ENCODE measurements at places on chromosomes 2 and 18.

GRCh38 chr2:66438498-66438833, 3.5 kb downstream of the MEIS1 start:
- no peak for DNase-seq

DNA sequence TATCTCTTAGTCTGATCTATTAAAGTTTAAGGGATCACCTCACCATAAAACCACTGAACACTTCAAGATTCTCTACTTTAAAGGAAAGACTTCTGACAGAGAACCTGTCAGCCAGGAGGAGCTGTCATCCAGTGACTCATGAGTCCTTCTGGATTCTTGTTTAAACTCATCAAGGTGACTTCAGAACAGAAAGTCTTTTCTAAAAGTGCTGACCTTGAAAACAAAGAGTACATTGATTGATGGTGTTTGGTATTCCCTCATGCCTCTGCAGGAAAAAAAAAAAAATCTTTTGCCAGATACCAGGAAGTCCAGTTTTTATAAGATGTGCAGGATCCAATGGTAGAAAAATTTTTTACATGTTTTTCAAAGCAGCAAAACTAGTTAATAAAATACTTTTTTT, 12.3 kb downstream of the DSG2 start:
- DNase-seq, result no peak

DNA sequence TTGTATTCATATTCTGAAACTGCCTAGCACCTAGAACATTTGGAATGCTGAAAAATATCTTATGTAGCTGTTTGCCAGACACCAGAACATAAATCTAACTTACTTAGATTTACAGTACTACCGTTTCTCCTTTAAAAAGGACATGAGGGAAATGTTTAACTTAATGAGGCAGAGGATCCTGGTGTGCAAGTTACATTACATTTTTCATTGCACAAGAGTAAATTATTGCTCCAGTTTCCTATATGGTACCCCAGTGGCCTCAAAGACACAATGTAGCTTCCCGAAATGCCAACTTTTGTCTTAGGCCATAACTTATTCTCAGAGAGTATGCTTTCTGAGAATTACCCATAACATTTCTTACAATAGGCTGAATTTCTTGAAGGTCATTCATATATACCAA, 105.5 kb upstream of the DTNA start:
- no peak for DNase-seq

DNA sequence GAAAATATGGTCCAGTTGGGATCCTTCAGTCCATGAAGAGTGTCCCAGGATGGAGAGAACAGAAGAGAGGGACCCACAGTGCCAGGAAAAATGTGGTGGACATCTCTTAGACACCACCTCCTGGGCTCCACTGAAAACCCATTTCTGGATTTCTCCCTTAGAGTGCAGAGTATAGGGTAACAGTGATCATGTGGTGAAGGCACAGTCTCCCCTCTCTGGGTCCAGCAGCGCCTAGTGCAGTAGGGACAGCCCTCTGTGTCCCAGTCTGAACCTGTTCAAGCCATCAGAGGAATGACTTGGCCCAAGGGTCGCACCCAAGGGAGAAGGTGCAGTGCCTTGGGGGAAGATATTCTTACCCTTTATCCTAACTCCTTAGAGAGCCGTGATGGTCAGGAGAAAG, 30.1 kb downstream of the TET3 start:
- no peak for DNase-seq

DNA sequence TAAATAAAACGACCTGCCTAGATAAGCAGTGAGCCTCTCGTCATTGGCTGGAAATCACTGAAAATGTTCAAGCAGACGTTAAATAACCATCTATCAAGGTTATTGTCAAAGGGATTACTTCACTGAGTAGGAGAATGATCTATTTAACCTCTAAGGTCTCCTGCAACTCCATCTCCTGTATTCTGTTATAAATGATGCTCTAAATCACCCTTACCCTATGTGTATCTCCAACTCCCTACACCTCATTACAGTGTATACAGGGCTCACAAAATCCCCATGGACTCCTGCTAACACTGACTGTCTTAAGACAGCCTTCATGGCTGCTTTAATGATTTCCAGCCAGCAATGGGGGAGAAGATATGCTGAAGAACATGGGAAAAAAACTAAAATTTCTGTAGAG, 31.0 kb upstream of the BBS5 start:
- no peak for DNase-seq

GRCh38 chr18:37567994-37568359, 2.4 kb upstream of the CELF4 start:
- DNase-seq, result no peak

- no peak for DNase-seq
Measured at GRCh38 chr2:241835611-241836010, 23.1 kb downstream of the PDCD1 start.

- no peak for DNase-seq
Measured at GRCh38 chr2:238063414-238064189, 2.8 kb downstream of the SCLY start.

DNA sequence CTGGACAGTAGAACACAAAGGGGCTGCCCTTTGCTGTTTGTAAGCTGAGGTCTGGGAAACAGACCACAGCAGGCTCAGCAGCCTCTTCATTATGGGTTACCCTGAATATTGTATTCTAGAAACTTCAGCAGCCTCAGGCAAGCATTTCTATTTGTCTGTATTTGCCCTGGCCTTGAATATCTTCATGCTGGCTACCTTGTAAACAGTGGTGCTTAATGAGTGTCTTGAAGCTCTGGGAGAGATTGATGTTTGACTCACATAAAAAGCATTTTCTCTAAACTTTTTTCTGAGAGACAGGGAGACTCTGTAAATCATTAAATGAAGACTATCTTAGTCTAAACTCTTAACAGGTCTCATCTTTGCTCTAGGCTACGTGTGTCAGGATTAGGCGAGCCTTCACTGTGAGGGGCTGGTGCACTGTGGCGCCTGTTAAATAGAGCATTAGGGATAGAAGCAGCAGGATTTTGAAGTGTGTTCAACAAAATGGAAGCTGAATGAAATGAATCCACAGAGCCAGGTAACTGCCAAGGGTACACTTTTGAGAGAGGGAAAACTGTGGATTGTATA, 53.1 kb upstream of the MEX3C start:
- no peak for DNase-seq

DNA sequence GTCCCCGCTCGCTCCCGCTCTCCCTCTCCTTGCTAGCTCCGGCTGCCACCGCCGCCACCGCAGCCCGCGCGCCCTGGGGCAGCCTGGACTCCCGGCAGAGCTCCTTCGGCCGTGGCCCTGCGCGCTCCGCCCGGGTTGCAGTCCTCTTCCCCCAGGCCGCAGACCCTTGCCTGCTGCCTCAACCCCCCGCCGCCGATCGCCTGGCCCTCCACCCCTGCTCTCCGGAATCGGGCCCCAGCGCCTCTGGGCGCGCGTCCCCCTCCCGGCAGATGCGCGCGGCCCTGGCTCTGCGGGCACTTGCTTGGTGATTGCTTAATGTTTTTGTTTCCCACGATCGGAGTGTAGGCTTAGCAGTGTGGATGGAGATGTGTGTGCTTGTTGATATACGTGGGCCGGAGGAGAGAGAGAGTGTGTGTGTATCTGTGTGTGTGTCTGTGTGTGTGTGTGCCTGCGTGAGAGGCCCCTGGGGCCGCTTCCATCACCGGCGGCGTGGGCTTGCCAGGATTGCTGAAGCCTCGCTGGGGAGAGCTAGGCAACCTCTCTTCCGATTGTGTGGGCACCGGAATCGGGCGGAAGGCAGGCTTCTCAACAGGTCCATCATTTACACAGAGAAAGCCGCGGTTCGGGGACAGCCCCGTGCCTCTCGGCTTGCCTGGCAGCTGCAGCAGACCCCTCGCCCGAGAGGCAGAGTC, 877 bp downstream of the INHBB start:
- DNase-seq, result no peak

GRCh38 chr18:75962036-75962572, 532.9 kb downstream of the ZNF516 start:
- DNase-seq, result no peak

DNA sequence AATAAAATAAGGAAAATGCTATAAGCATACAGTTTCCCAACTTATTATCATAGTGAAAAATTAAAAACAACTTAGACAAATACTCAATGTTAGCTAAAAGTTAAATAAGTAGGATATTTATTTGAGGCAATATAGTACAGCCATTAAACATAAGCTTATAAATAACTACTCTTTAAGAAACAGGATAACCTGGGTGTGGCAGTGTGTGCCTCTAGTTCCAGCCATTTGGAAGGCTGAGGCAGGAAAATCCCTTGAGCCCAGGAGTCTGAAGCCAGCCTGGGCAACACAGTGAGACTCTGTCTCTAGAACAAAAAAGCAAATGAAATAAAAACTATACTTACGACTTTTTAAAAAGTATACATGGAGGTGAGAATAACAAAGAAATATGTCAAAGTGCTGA, 39.7 kb downstream of the VIL1 start:
- no peak for DNase-seq

- DNase-seq, result no peak
Measured at GRCh38 chr2:42124011-42124785, 45.0 kb upstream of the EML4 start.

GRCh38 chr2:166984797-166985196, 96.5 kb downstream of the XIRP2 start:
- DNase-seq, result no peak

DNA sequence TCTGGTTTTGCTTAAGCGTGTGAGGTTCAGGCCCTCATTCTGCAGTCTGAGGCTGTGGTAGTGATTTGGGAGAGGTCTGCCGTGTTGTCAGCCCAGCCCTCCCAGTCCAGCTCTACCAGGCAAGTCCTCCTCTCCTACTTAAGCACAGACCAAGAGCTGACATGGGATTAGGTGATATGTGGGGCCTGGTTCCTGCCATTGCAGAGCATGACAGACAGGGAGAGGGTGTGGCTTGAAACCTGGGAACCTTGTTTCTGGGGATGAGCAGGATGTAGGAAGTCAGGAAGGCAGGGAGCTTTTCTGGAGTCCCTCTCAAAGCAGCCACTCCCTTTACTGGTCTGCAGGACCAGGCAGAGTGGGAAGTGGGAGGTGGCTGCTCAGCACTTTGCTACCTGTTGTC, 38.6 kb downstream of the PTPRM start:
- no peak for DNase-seq

- DNase-seq, result no peak
Measured at GRCh38 chr2:224938651-224939182, 103.6 kb downstream of the DOCK10 start.

- no peak for DNase-seq
Measured at GRCh38 chr2:231299267-231299666, 96.2 kb upstream of the B3GNT7 start.

DNA sequence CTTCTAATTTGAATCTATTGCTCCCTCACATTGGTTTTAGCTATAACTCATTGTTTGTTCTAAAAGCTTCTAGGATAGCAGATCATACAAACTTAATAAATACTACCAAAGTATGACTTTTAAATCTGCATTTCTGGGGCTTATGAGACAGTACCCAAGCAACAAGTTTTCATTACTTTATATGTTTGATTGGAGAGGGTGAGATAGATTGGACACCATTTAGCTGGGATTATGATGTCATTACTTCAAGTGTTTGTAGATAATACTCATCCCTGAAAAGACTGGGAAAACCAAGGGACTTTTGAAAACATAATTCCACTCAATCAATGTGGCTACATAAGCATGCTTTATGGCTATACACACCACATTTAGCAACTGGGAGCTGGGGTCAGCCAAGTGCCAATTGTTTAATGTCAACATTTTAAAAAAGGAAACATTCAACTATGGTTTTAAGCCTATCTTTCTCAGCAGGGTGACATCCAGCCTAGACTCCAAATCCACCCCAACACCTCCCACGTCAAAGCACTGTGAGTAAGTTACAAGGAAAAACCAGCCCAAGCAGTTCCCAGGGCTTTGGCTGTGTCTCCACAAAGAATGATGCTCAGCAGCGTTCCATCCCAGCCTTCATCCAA, 119.9 kb downstream of the ETAA1 start:
- no peak for DNase-seq

DNA sequence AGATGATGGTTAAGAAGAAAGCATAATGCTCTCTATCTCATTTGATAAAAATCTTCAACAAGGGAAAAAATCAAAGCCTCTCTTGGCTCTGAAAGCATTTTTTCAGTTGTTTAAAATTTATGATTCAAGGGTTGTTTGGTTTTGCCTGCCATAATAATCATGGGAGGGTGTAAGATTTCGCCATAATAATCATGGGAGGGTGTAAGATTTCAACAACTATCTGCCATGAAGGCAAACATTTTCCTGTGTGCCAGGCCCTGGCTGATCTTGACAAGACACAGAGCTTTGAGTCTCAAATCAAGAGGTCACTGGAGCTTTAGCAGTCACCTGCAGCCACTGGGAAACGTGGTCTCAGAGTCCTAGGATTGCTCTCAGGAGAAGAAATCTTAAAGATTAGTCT, 175.1 kb upstream of the PIEZO2 start:
- DNase-seq, result no peak

GRCh38 chr2:128798502-128799283, 480.0 kb upstream of the HS6ST1 start:
- DNase-seq, result no peak

DNA sequence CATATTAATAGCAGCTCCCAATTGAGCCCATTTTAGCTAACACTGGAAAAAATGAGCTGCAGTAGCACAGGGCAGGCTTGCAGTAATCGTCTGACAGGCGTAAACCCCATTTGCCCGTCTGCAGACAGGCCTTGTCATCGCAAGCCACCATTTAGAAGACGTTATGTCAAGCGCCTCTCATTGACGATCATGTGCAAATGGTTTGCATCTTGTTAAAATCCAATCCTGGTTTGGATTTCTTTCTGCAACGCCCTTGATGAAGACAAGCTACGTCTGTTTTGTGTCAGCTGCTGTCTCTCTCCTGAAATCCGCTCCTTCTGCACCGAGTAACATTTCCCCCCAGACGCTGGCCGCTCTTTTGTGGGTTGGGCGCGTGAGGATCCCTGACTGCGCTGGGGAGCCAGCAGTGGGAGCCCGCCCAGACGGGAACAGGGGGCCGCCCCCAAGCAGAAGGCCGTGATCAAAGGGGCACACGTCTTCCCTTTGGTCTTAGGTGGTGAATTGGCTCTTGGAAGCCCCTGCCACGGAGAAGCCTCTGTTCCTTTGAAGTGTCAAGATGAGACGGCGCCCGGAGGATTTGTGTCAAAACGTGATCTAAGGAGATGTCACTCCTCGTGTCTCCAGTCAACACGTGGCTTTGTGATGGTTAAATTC, 84.2 kb upstream of the GPC1 start:
- no peak for DNase-seq

DNA sequence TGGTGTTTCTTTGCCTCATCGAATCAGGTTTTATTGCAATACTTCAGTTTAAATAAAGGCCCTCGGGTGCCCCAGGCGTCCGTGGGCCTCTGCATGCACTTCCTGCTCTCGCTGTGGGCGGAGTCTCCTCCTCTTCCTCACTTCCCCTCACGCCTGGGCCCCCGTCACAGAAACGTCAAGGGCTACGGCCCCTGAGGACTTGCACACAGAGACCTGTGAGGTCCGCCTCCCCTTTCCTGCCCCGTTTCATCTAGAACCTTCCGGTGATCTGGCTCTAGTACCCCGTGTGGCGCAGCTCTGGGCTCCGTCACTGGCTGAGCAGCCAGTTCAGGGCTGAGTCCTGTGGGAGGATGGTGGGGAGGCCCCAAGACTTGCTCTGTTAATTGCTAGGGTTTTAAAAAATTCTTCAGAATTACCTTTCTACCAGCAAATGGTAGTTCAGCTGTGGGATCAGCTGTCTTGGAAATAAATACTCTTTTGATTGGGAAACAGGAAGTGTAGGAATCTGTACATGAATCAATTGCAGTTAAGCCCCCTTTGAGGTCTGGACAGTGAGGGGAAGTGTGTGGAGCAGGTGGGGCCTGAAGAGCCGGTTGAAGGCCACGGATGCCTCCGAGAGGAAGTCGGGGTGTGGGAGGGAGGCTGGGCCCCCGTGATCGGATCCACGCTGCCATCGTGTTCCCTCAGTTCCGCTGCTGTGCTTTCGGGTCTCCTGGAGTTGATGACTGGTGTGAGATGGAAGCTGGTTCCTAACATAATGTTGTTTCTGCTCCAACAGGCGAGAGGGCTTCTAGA, 10.2 kb downstream of the NFATC1 start:
- peak; percentile 71 for DNase-seq

All from stimulated activated CD8-positive, alpha-beta memory T cell treated with anti-CD3 and anti-CD28 coated beads, Interleukin-7, amount 100 ng/mL, for 1 hour (primary cell).